ENCODE measurements at places on chromosomes 5 and 9.

- no peak for DNase-seq
Observed at GRCh38 chr9:72274441-72274840, 90.6 kb downstream of the ZFAND5 start.

- no peak for DNase-seq
Observed at GRCh38 chr9:134951461-134951860, 33.7 kb upstream of the FCN1 start.

GRCh38 chr9:14212077-14212476 is 101.9 kb downstream of the NFIB start:
- DNase-seq, result no peak

GRCh38 chr5:65483546-65484346 is 2.0 kb upstream of the ADAMTS6 start:
- DNase-seq, result no peak

DNA sequence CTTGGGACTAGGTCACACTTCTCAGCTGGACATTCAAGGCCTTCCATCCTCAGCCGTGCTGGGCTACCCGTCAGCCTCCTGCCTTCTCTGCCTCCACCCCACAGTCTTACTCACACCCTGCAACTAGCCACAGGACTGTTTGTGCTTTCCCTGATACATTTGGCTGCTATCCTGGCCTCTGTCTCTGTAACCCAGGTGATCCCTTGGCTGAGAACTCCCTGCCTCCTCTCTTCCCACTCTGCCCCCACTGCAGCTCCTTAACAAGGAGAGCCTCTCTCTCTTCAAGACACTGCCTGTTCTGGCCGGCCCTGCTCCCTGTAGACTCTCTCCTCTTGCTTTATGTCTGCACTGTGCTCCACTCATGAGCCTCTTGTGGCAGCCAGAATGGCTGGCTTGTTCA is 120.6 kb downstream of the MSX2 start:
- no peak for DNase-seq

DNA sequence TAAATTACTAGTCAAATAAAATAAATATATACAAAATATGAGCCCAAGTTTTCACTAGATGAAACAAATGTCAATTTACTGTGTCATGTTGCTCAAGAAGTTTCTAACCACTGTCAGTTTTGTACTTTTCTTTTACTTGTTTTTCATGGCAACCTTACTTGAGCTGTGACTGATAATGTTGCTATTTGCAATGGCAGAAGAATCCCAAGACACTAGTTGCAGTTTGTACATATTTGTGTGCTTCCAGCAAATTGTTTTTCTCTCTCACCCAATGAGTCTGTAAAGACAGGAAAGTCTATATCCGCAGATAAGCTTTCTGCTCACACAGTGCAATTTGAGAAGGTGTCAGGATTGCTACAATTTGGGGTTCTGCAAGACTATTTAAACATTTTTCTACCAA is 338.6 kb upstream of the PCSK5 start:
- no peak for DNase-seq

DNA sequence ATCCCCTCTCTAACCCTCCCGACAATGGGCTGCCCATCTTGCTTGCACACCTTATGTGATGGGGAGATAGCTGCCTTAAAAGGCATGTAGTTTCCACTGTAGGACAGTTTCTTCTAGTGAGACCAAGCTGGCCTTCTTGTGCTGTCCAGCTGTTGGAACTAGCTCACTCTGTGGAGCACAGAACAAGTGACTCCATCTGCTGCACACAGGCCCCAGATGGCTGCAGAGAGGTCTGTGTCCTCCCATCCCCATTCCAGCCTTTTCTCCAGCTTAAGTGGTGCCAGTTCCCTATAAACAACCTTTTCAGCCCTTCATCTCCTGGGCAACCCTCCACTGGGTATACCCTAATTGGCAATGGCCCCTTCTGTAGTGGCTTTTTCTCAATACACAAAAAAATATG is 18.7 kb upstream of the PSD2 start:
- no peak for DNase-seq

DNA sequence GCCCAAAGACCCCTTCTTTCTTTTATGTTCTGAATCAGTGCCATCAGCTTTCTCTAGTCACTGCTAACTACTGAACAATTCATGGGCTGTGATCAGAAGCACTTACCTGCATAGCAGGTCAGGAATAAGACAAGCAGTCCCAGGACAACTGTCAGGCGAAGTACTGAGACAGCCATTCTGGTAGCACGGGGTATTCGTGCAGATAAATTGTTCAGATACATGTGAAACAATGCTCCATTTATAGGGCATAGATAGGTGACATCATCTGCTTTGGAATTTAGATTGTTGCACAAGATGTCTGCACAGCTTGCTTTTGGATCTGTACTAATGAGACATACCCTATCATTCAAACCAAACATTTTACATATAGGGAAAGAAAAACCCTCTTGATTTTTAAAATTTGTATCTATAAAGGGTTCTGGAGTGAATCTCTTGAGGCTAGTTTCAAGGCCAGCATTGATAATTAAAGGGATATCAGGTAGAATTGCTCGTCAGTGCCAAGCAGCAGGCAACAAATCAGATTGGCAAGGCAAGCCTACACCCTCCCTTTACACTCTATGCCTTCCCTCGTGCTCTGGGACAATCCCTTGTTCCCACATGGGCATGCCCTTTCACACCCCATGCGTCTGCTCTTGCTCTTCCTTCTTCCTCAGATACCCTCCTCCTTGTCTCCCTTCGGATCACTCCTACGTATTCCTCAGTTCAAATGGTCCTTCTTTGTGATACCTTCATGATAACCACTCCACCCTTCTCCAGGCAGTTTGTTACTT is at the start of gene C5orf46:
TSS of gene C5orf46 (minus strand) at position 213 of the 770 bp plus-strand sequence. CDS start at position 176, 37 bp downstream.
- DNase-seq, result no peak

DNA sequence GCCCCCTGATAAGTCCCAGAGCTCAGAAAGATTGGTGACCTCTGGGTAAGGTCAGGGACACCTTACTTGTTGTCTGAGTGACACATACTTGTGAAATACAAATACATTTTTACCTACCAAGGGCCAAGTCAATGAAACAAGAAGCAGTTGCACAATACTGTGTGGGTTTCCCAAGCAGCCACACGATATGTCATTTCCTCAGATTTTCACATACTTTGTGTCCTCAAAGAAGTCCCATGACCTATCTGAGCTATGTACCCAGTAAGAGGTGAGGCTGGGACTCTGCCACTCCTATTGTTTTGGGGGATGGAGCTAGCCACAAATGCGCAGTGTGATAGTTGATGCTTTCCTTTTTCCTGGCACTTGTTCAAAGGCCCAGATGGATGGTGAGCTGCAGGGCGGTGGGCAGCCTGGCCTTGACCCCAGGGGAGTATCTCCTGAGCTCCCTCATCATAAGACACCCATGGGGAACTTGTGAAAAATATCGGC is 4.8 kb upstream of the SLC25A51 start:
- DNase-seq, result no peak

DNA sequence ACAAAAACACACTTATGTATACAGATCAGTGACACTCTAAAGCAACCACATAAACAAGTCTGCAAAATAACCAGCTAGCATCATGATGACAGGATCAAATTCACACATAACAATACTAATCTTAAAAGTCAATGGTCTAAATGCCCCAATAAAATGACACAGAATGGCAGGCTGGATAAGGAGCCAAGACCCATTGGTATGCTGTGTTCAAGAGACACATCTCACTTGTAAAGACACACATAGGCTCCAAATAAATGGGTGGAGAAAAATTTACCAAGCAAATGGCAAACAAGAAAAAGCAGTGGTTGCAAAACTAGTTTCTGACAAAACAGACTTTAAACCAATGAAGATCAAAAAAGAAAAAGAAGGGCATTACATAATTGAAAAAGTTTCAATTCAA is 26.0 kb downstream of the GAPT start:
- no peak for DNase-seq

- no peak for DNase-seq
Observed at GRCh38 chr9:20016611-20017010, 227.8 kb upstream of the SLC24A2 start.

DNA sequence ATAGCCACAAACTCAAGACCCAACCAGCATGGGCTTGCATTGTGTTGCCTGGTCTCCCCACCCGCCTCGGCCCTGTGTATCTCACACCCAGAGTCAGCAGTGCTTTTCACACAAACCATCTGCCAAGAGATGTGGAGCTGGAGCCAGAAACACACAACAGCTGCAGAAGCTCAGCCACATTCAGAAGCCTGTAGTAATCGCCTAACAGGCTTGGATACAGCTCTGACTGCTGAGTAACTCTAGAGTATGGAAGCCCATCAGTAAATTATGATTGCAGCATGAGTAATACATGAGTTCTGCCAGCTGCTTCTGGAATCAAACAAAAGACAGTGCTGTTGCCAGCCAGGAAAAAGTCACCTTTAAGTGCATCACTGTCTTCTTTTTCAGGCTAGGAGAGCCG is 16.0 kb downstream of the TEK start:
- DNase-seq, result no peak

- DNase-seq, result no peak
Observed at GRCh38 chr5:56671571-56671970, 143.8 kb upstream of the MAP3K1 start.

DNA sequence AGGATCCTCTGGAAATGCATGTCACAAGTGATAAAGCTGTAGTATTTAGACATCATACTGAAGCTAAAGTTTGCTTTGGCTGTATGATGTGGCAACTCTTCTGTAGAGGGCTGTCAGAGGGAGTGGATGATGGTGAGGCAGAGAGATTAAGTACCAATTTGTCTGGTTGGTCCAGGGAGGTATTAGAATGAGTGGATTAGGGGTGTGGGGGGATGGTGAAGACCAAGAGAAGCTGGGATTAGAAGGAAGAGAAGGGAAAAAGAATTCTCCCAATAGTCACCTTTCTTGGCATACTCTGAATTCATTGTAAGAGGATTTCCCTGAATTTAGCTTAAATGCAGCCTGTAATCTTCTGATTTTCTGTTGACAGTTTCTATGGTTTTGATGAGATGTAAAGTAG is 3.6 kb downstream of the PCDHAC2 start:
- no peak for DNase-seq

DNA sequence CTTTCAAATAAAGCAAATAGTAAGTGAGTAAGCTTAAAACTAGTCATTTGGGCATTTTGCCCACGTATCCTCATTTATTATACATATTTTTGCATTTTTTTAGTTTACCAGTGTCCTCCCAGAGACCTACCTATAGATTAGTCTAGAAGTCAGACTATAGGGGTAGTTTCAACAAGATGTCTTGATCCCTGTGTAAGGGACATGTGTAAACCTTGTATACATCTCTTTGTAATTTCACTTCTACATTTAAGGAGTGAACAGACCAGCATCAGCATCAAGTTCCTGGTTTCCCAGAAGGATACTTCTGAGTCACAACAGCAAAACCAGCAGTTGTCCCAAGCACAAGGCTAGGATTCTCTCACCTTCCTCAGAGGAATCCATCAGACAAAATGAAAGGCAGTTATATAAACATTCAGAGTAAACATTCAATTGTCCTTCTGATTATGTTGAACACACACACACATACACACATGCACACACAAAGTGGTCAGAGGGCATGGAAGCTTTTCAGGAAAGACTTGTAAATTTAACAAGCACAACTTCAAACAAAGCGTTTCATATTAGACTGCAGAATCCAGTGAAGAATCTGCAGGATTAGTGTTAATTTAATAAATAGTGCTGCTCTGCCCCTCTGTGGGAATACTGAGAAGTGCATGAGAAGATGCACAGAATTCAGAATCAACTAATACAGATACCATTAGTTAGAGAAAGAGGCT is 55.4 kb downstream of the HINT1 start:
- DNase-seq, result peak; percentile 42

- no peak for DNase-seq
Observed at GRCh38 chr5:60436518-60436917, 263.4 kb downstream of the DEPDC1B start.

DNA sequence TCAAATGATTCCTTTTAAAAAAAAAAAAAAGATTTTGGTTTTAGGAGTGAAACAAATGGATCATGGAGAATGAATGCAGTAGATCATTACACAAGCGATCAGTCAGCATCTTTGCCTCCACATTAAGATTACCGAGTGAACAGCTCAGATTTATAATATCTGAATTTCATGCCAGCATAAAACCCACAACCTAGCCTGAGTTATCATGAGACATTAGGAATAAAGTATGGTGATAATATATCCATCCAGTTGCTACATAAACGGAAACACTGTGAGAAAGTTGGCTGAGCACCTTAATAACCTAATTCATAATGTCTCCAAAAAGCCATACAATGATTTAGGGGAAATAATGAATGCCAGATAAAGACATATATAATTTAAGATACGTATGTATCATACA is 553.1 kb upstream of the TUSC1 start:
- DNase-seq, result no peak

DNA sequence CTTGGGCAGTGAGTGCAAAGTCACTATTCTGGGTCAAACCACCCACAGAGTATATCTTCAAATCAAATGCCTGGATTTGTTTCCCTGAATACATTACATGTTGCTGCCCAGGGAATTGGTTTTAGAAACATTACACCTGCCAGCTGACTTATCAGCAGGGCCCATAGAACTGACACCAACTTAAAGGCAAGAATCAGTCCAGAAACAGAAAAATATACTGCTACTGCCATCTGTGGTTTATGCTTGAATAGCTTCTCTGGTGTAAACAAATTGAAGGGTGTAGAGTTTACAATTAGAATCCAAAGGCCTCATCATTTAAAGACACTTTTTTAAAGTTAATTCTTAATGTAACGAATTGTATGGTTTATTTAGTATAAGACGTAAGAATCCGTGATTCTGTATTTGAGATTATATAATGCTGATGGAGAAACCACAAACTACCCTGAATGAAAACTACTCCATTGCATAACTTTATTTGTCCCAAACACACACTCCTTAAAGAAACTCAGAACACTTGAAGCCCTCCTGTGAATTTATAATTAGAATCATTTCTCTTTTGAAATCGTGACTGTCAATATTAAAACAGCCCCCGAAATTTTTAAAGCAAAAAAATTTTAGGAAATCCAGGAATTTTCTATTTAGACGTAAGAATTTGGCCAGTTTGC is 6.2 kb downstream of the NR6A1 start:
- no peak for DNase-seq

- DNase-seq, result no peak
Observed at GRCh38 chr9:133144904-133145851, 18.5 kb downstream of the GBGT1 start.

GRCh38 chr9:6644346-6645104 is 1.0 kb downstream of the GLDC start:
- peak; percentile 3 for DNase-seq

DNA sequence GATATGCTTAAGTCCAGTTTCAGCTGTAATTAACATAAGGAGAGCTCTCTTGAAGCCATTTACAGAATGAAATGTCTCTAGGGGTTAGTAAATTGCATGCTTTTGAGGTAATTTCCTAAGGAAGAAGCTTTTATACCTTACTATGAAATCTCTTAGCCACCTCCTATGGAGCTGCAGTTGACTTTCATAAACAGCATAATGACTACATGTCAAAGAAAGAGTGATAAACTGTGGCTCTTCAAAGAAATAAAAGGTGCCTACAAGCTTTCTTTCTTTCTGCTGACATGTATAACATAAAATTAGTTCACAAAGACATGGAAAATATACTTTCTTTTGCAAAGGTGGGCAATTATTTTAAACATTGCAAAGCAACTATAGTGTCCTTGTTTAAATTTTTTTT is 90.8 kb downstream of the TMEM167A start:
- DNase-seq, result no peak
